ENCODE measurements at places on chromosomes 3 and 15.
A peak's percentile ranks its signal among the peaks of the same experiment; 100 is the strongest.

DNA sequence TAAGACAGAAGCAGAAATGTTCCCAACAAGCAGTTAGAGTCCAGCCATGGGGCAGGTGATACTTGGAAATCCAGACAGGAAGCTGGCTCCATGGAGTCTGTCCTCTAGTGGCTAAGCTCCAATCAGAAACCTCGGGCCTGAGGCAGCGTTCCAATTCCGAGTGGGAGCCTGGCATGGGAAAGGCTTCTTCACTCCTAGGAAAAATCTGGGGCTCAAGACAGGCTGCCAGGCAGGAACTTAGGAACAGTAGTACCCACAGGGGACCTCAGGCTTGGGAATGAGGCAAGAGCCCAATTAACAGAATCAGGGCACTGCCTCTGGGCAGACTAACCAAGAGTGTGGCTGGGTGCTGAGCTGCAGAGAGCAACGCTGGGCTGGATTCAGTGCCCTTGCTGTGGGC is 6.2 kb upstream of the ATP13A4 start:
- no peaks in the 10 kb centered on the region for H3K36me3 ChIP-seq
- H3K4me1 ChIP-seq, result no peaks in the 10 kb centered on the region
- no peak for DNase-seq
- no peaks in the 10 kb centered on the region for H3K27me3 ChIP-seq

- no peaks in the 10 kb centered on the region for H3K27me3 ChIP-seq
- no peaks in the 10 kb centered on the region for H3K4me1 ChIP-seq
Observed at GRCh38 chr3:149717391-149718056, 34.8 kb downstream of the COMMD2 start.

- H3K4me1 ChIP-seq, result no peaks in the 10 kb centered on the region
- DNase-seq, result no peak
- H3K36me3 ChIP-seq, result no peaks in the 10 kb centered on the region
- H3K27me3 ChIP-seq, result no peaks in the 10 kb centered on the region
Observed at GRCh38 chr3:30819067-30819798, 75.2 kb downstream of the GADL1 start.

DNA sequence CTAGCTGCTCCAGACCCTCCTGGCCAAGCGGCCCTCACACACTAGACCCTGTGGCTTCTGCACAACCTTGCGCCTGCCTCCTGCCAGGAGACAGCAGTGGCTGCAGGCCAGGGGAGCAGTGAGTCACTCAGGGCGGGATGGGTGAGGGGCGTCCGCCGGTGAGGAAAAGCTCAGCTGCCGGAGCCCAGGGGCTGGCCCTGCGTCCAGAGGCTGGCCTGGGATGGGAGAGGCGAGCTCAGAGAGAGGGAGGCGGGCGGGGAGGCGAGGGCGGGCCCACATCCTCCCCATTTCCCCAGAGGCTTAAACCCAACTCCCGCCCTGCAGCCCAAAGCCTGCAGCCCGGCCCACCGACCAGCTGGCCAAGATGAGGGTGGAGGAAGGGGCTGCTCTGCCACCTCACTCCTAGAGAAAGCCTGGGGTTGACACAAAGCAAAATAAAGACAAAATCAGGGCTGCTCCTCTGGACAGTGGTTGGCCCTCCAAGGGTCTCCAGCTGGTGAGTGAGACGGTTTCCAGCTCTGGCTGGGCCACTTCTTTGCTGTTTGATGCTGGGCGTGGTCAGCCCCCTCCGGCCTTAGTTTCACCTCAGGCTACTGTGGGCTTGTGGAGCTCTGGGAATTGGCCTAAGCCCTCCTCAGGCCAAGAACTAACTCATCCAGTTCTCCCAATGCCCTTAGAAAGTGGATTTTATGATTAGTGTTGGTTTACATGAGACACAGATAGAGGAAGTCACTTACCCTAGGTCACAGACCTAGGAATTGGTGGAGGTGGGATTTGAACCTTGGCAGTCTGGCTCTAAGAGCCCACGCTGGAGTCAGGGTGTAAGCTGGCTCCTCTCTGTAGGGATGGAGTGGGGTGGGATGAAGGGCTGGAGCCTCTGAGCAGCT is 50.6 kb downstream of the IQSEC1 start:
- H3K4me3 ChIP-seq, result peak overlapping the region; percentile 70
- H3K27me3 ChIP-seq, result no peaks in the 10 kb centered on the region
- peaks cover 32% of the 10 kb centered on the region for H3K4me1 ChIP-seq
- DNase-seq, result no peak
- peak overlapping the region; percentile 99 for H3K27ac ChIP-seq

- DNase-seq, result no peak
- peaks cover 11% of the 10 kb centered on the region for H3K4me1 ChIP-seq
- no peak overlapping the region for H3K4me3 ChIP-seq
- H3K27ac ChIP-seq, result no peak overlapping the region
Observed at GRCh38 chr15:90789462-90789861, 72.3 kb downstream of the BLM start.

- DNase-seq, result no peak
- H3K4me3 ChIP-seq, result no peak overlapping the region
- H3K4me1 ChIP-seq, result no peaks in the 10 kb centered on the region
- no peak overlapping the region for H3K27ac ChIP-seq
- H3K36me3 ChIP-seq, result no peaks in the 10 kb centered on the region
Observed at GRCh38 chr3:19155375-19155774, 7.1 kb downstream of the KCNH8 start.

DNA sequence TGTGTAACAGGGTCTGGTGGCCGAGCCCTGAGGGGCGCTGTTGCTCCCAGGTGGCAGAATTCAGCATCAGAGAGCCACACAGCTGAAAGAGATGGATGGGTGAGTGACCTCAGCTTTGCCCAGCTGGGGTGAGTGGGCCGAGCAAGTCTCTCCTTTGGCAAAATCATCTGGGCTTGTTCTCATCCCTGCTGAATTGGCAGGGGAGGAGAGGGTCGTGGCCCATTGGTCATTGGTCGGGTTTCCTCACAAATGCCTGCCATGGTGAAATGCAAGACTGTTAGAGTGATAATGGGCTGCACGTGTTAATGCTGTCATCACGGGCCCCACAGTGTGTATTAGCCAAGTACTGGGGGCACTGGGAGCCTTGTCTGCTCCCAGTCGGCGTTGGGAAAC is 15.9 kb downstream of the ABHD2 start:
- no peak overlapping the region for H3K4me3 ChIP-seq
- no peaks in the 10 kb centered on the region for H3K27me3 ChIP-seq
- peaks cover 9% of the 10 kb centered on the region for H3K4me1 ChIP-seq
- no peak overlapping the region for H3K27ac ChIP-seq
- no peak for DNase-seq

- H3K4me1 ChIP-seq, result no peaks in the 10 kb centered on the region
- no peak for DNase-seq
- H3K27me3 ChIP-seq, result no peaks in the 10 kb centered on the region
- H3K4me3 ChIP-seq, result no peak overlapping the region
- no peak overlapping the region for H3K27ac ChIP-seq
Observed at GRCh38 chr3:190768891-190769290, 93.6 kb downstream of the GMNC start.

DNA sequence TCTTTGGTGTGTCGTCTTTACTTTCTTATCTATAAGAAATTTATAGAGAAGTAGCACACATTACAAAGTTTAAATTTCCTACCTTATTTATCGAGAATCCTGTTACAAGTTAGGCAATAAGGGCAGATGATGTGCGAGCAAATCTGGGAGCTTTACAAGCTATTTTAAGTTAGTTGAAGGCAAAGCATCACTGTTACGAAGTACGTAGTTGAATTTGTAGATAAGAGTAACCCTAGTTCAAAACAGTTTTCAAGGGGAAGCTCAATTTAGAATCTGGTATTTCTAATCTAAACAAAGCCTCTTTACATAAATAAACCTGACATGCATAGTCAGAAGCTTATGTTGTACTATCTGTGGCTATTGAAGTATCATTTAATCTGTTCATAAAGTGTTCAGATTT is 8.4 kb downstream of the KBTBD8 start:
- no peaks in the 10 kb centered on the region for H3K27me3 ChIP-seq
- no peak for DNase-seq
- no peak overlapping the region for H3K4me3 ChIP-seq
- no peaks in the 10 kb centered on the region for H3K4me1 ChIP-seq
- H3K27ac ChIP-seq, result no peak overlapping the region

DNA sequence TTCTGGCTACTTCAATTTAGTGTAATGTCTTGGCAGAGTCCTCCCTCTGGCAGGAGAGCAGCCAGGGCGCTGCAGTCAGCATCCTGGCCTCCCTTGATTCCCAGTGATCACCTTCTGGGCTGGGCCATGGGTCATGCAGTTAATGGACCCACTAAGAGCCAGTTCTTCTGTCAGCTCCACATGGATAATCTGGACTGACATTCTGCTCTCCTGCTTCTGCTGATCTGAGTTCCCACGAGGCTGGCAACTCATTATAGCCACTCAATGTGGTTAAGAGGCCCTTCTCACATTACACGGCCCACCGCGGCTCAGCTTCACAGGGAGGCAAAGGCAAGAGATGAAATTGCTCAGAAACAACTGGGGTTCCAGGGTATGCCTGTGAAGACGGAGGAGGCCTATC is 94.0 kb downstream of the WDR76 start:
- H3K4me1 ChIP-seq, result no peaks in the 10 kb centered on the region
- no peaks in the 10 kb centered on the region for H3K36me3 ChIP-seq
- H3K27me3 ChIP-seq, result no peaks in the 10 kb centered on the region
- H3K4me3 ChIP-seq, result no peak overlapping the region
- H3K27ac ChIP-seq, result no peak overlapping the region

GRCh38 chr3:169581633-169582032 is 81.9 kb downstream of the MECOM start:
- DNase-seq, result peak; percentile 11
- no peak overlapping the region for H3K27ac ChIP-seq
- H3K4me3 ChIP-seq, result no peak overlapping the region
- no peaks in the 10 kb centered on the region for H3K4me1 ChIP-seq
- H3K27me3 ChIP-seq, result peaks cover 3% of the 10 kb centered on the region
- no peaks in the 10 kb centered on the region for H3K36me3 ChIP-seq

GRCh38 chr3:42246091-42246490 is 19.9 kb downstream of the CCK start:
- 0 out of 2 replicates have a peak, but pooled peaks cover 2% of the 10 kb centered on the region for H3K4me1 ChIP-seq
- H3K27ac ChIP-seq, result no peak overlapping the region
- no peak for DNase-seq
- no peaks in the 10 kb centered on the region for H3K36me3 ChIP-seq
- no peak overlapping the region for H3K4me3 ChIP-seq

DNA sequence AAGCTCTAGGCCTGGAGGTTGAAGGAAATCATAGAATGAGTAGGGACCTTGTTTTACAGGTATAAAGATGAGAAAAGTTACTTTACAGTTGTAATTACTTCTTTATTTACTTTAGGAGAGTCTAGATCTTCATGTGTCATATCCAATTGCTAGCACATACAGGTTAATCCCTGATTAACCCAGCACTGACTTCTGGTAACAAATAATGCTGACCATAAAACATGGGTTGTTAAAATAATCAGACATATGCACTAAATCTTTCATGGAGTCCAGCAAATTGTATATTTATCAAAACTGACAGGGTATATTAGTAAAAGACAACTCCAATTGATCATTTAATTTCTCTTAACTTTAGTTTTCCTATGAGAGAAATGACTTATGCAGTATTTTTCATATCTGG is 245.2 kb downstream of the NFKBIZ start:
- H3K4me3 ChIP-seq, result no peak overlapping the region
- H3K27me3 ChIP-seq, result no peaks in the 10 kb centered on the region
- H3K27ac ChIP-seq, result no peak overlapping the region

DNA sequence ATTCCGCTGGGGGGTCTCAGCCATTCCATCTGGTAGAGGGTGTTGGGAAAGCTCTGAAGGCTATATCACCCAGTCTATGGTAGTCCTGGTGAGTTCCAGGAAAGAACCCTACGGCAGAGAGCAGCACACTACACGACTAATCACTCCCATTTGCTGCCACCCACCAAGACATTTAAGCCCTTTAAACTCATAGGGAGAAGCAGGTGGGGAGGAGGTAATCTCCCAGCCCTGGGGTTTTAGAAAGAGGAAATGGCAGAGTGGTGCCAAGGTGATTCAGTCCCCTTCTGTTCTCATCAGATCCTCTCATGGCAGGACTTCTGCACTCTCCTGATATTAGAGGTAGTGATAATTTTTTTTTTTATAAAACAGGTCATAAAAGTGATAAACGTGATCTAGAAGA is 10.6 kb upstream of the VWA5B2 start:
- no peaks in the 10 kb centered on the region for H3K4me1 ChIP-seq
- no peaks in the 10 kb centered on the region for H3K27me3 ChIP-seq
- H3K36me3 ChIP-seq, result no peaks in the 10 kb centered on the region
- no peak for DNase-seq

DNA sequence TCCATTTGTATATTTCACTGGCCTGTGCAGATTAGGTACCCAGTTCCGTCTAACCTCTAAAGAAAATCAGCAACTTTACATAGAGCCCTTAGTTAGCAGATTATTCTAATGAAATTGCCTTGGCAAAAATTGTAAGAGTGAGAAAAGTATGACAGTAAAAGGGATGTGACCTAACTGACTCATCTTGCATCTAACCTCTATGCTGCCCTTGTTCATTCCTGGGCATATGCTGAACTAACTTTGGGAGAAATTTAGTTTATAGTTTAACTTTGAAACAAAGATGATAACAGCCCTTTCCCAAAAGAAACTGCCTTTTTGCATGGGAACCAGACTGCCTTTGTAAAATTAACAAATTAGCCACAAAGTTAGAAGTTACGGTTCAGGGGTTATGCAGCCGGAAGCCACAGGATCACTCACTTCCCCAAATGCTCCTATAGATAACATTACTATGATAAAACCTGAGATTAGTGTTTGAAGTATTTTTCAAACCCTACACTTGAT is 839.8 kb upstream of the ALCAM start:
- peak overlapping the region; percentile 76 for H3K27ac ChIP-seq
- H3K27me3 ChIP-seq, result no peaks in the 10 kb centered on the region
- DNase-seq, result peak; percentile 60
- H3K4me1 ChIP-seq, result peaks cover 16% of the 10 kb centered on the region
- peak overlapping the region; percentile 58 for H3K4me3 ChIP-seq
- H3K36me3 ChIP-seq, result no peaks in the 10 kb centered on the region

DNA sequence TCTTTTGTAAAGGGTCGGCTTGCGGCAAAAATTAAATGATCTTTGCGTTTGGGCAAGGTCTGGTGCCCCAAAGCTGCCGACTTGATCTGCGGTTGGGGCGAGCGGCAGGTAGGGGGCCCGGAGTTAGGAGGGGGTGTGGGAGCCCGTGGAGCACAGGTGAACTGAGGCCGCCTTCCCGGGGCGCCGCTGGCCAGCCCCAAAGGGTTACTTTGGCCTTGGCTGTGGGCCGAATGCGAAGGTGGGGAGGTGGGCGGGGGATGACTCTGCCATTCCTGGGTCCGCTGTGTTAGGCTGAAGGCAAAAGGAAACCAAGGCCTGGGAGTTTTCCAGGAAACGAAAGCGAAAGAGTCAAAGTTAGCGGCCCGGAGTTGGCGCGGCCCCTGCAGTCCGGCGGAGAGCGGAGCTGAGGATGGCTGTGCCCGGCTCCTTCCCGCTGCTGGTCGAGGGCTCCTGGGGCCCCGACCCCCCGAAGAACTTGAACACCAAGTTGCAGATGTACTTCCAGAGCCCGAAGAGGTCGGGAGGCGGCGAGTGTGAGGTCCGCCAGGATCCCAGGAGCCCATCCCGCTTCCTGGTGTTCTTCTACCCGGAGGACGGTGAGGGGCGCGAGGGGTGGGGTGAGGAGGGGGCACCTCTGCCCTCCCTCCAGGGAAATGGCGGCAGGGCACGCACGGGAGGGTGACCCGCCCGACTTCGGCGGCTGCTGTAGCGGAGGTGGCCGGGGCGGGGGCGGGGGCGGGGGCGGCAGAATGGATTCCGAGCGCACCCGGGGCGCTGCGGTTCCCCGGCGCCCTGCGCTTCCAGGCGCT is at the start of gene PARP14:
Gene PARP14, plus strand, starts transcription at position 365 of the 809 bp plus-strand sequence. Its CDS starts 45 bp downstream, at position 410.
- peaks cover 16% of the 10 kb centered on the region for H3K4me1 ChIP-seq
- H3K36me3 ChIP-seq, result peaks cover 4% of the 10 kb centered on the region
- peak within 1 kb of the TSS; percentile 97 for H3K4me3 ChIP-seq
- peak within 1 kb of the TSS; percentile 97 for H3K27ac ChIP-seq
- no peaks in the 10 kb centered on the region for H3K27me3 ChIP-seq
- no peak for DNase-seq

- H3K4me3 ChIP-seq, result no peak overlapping the region
- H3K27me3 ChIP-seq, result no peaks in the 10 kb centered on the region
- H3K4me1 ChIP-seq, result no peaks in the 10 kb centered on the region
- no peak overlapping the region for H3K27ac ChIP-seq
- H3K36me3 ChIP-seq, result peaks cover 8% of the 10 kb centered on the region
Observed at GRCh38 chr15:50506121-50506520, 40.3 kb downstream of the USP50 start.
